ENCODE measurements at places on chromosomes 2 and 18.

GRCh38 chr2:158091647-158092046 lies 10.0 kb upstream of the UPP2 start:
- no peak for DNase-seq

DNA sequence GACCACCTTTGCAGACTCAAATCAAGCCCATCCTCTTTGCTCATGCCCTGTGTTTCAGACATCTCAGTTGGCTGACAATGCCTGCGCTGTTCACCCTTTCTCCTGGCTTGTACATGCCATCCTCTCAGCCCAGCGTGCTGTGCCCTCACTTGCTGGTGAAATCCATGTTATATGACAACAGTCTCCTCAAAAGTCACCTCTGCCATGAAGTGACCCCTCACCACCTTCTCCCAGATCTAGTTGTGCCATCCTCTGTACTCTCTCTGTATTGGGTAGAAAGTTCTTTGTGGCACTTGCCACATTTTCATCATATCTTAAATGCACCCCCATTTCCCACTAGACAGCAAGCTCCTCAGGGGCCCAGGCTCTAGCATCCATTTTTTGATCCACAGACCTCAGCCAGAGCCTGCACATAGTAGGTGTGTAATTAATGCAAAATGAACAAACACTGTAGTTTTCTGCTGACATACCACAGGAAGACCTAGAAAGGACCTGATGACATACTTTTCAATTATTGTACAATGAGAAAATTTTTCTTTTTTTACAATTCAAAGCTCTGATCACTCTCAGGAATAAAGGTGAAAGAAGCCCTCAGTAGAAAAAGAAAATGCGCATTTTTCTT lies 22.8 kb downstream of the ZEB2 start:
- no peak for DNase-seq

DNA sequence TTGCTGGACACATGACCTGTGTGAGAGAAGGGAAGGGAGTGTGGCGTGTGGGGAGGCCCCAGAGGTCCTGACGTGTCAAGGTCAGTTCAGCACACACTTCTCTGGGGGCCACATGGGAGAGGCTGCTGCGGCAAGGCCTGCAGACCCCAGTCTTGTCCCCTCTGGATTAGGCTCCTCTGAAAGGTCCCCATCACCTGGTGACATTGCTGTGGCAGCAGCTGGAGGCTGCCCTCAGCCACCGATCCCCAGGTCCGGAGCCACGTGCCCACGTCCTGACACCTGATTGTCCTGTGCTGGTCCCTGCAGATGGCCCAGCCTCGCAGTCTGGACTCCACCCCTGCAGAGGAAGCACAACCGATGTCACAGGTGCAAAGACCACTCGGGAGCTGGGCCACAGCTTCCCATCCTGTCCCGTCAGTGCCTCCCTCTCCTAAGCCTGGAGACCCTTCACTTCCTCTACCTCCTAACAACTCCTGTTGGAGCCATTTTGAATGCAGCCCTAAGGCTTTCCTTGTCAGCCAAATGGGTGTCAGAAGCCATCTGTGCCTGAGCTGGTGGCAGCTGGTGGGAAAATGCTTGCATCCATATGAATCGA lies 12.7 kb downstream of the TMEM177 start:
- DNase-seq: no peak

DNA sequence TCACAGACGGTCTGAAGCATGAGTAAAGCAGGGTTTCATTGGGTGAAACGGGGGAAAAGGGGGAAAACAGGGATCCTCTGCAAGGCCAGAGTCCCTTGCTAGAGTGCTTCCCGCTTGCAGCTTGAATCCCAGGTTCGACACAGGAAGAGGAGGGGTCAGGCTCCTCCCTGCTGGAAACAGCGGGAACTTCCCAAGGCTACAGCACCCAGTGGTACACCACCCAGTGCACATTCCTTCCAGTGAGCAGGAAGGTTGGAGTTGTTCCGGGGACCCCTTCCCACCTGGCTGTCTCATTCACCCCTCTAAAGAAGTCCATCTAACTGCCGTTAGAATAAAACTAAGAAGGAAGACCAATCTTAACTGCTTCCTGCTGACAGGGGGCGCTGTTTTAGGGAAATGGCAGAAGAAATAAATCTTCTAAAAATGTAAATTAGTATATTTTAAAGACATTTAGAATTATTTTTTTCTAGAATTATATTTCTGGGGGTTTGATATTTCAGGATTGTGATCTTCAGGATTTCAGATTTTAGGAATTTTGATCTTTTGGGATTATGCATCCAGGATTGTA lies 230.9 kb downstream of the RBM43 start:
- DNase-seq: no peak

DNA sequence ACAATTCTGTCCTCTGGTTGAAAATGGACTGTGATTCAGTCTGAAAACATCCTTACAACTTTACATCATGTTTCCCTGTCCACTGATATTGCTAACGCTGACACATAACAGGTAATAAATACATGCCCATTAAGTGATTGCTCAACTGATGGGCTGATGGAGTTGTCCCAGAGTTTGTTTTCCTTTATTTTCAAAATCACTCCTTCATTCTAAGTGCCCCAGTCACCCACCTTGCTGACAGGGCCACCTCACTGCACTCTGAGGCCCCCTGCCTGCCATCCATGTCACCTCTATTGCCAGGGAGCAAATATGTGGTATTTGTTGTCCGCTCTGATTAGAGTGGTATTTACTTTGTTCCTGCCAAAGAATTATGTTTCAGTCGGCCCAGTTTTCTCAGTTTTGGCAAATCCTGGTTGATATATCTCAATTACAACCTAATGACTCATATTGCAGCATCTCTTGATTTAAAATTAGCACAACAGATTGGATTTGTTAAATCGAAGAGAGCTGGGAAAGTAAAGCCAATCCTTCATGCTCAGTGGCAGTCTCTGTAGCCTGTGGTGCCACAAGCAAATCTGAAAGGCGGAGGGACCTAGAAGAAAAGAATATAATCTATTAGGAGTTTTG lies 105.1 kb downstream of the RDH14 start:
- DNase-seq: no peak

DNA sequence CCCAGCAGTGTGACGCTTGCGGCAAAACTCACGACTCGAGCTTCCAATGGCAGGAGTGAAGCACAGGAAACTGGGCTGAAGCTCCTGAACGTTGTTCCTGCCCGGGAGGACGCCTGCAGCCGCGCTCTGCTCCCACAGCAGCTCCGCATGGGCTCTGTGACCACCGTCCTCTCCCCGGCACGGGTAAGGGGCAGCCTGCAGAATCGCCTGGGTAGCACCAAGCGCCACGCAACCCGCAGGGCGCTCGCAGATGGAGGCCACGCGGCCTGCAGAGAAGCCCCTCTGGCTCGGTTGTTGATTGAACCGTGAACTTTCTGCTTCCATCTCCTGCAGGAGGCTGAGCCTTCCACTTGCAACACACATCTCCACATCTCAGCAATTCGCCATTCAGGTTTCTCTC lies 63.3 kb upstream of the ZNF236 start:
- no peak for DNase-seq

DNA sequence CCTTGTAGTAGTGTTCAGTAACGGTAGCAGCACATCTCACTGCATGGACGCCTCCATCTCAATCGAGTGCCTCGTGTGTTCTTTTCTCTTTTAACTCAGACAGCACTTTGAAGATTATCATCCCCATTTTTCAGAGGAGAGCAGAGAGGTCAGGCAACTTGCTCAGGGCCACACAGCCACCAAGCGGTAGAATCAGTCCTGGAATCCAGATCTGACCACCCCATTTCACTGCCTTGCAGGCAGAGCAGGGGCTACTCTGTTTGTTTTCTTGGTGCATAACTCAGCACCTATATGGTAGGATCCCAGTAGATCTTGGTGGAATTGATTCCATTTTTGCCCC lies 129.5 kb downstream of the SMAD7 start:
- no peak for DNase-seq

DNA sequence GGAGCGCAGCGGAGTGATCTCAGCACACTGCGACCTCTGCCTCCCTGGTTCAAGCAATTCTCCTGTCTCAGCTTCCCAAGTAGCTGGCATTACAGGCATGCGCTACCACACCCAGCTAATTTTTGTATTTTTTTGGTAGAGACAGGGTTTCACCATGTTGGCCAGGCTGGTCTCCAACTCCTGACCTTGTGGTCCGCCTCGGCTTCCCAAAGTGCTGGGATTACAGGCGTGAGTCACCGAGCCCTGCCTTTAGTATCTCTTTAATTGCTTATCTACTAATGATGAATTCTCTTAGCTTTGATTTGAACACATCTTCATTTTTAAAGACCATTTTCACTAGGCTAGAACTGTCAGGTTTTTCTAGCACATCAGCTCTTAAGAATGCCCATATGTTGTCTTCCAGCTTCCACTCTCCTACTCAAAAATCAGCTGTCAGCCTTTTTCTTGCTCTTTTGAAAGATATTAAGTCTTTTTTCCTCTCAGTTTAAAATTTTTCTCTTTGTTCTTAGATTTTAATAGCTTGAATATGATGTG lies 16.1 kb upstream of the MFSD2B start:
- DNase-seq: no peak

Measured in COR-L47 (cell line).